ENCODE measurements at places on chromosomes 12 and 14.

GRCh38 chr12:116265351-116266147 lies 11.9 kb downstream of the MED13L start:
- no peak for DNase-seq

- DNase-seq: no peak
Measured at GRCh38 chr12:31874961-31875608, 84.1 kb upstream of the RESF1 start.

- DNase-seq: no peak
Measured at GRCh38 chr12:28463396-28463795, 273.1 kb downstream of the CCDC91 start.

DNA sequence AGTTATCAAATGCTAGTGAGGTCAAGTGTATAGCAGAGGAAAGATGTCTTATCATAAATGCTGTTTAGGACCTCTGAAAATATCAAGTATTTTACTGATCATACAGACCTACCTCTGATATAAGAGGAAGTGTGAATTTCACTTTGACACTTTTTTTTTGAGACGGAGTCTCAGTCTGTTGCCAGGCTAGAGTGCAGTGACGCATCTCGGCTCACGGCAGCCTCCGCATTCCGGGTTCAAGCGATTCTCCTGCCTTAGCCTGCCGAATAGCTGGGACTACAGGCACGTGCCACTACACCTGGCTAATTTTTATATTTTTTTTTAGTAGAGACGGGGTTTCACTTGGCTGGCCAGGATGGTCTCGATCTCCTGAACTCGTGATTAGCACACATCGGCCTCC lies 55.1 kb upstream of the PIK3C2G start:
- no peak for DNase-seq

GRCh38 chr12:447141-447540 lies 12.6 kb upstream of the B4GALNT3 start:
- no peak for DNase-seq

DNA sequence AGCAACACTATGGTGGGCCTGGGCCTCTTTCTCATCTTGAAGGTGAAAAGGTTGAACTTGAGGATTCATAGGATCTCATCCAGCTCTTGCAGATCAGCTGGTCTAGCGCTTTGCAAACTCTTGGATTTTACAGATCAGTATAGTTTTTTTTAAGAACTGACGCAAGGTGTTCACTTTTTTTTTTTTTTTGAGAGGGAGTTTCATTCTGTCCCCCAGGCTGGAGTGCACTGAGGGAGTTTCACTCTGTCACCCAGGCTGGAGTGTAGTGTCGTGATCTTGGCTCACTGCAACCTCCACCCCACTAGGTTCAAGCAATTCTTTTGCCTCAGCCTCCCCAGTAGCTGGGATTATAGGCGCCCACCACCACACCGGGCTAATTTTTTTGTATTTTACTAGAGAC lies 20.4 kb upstream of the LGMN start:
- DNase-seq: no peak

GRCh38 chr14:86892152-86892956 lies 1100.6 kb downstream of the GALC start:
- DNase-seq: no peak

DNA sequence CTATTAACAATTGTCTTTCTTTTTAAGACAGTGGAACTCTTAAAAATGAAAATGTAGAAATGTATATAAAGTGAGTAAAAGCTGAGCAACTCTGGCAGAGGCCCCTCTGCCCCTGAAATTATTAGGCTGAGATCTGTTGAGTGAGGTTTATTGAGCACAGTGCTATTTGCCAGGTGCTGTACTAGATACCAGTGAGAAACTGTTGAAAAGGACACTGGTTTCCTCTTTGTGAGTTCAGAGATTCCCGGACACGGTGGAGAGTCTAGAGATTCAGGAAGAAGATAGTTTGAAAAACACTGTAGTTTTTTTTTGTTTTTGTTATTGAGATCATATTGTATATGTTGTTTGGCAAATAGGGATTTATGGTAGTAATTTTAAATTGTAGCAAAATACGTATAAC lies 11.2 kb downstream of the ACVR1B start:
- DNase-seq: no peak

All from hippocampal formation (tissue), 2 donors.